ENCODE measurements at places on chromosomes 11 and 22.

GRCh38 chr11:19091366-19091765 lies 25.6 kb upstream of the ZDHHC13 start:
- DNase-seq: no peak

- DNase-seq: peak; percentile 47
Measured at GRCh38 chr22:19962246-19962908, 20.8 kb upstream of the TXNRD2 start.

- DNase-seq: no peak
Measured at GRCh38 chr11:71311928-71312510, 59.6 kb upstream of the SHANK2 start.

- peak; percentile 74 for DNase-seq
Measured at GRCh38 chr22:50628543-50629134, 687 bp upstream of the ARSA start.

GRCh38 chr22:46352691-46353386 lies 17.3 kb downstream of the TRMU start:
- no peak for DNase-seq
